ENCODE measurements at places on chromosomes 1 and 21.

DNA sequence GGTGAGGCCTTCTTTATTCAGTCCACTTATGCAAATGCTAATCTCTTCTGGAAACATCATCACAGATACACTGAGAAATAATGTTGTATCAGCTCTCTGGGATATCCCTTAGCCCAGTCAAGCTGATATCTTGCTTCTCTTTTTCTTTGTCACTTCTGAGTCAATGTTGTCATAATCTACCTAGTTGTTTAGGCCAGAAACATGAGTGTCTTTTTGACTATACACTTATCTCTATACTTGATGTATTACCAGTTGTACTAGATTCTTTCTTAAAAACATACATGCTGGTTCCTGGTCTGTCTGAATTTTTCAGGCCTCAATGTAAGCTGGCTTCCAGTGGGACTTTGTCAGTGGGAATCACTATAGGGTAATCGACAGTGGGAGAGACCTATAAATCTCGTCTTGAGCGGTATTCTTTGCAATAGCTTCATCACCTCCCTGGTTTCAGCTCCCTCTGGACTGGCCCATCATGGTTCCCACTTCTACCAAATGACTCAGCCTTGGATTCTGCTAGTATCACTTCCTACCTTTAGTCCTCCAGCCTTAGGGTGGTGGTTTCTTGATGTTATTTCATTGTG is 135.2 kb upstream of the CYYR1 start:
- DNase-seq, result no peak

GRCh38 chr1:75993661-75994060 is 61.5 kb upstream of the ASB17 start:
- no peak for DNase-seq

- DNase-seq, result no peak
These were observed 231.5 kb downstream of the KCNT2 start for GRCh38 chr1:196376630-196377328.

DNA sequence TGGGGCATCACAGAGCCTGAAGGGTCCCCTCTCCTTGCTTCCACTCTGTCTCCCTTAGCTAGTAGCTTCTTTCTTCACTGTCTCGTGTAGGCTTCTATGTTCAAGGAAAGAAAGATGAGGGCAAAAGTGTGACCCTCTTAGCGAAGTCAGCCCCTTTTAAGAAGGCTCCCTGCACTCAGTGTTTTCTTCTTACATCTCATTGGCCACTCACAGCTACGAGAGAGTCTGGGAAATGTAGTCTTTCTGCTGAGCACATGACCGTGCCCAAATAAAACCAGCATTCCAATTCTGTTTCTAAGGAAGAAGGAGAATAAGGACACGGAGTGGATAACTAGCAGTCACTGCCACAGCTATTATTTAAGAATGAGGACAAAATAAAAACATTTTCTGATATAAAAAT is 104.9 kb upstream of the TNR start:
- DNase-seq, result no peak

DNA sequence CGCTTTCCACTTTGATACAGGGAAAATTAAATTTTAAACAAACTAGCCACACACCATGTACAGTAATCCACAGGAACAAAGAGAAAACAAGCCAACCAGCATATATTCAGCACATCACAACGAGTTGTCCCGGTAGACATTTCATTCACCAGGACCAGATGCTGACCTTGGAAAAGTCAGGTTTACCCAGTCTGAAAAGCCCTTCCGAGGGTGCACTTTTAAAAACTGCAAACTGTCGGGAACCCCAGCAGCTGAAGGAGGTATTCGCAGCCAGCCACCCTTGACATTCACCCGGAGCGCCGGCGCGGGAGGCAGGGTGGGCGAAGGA is 1.2 kb downstream of the MCOLN3 start:
- DNase-seq, result no peak
